Stimulated activated CD8-positive, alpha-beta memory T cell treated with anti-CD3 and anti-CD28 coated beads, Interleukin-2, amount 100 ng/mL, for 48 hours (primary cell): ENCODE measurements at places on chromosomes 5 and 9.

DNA sequence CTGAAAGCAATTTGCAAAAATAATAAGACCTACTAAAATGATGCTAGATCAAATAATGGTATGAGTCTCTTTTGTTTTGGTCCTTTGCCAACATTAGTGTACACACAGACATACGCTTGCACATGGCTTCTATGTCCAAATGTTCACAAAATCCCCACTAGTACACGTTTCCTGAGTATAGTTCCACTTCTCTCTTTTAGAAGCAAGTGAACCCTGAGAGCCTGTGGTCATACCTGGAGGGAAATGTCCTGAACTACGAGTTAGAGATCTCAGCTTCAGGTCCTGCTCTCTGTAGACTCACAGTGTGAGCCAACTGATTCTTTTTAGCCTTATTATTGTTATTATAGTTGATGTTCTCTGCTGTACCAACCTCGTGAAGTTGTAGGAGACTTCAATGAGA lies 47.3 kb upstream of the ACTBL2 start:
- DNase-seq = no peak

DNA sequence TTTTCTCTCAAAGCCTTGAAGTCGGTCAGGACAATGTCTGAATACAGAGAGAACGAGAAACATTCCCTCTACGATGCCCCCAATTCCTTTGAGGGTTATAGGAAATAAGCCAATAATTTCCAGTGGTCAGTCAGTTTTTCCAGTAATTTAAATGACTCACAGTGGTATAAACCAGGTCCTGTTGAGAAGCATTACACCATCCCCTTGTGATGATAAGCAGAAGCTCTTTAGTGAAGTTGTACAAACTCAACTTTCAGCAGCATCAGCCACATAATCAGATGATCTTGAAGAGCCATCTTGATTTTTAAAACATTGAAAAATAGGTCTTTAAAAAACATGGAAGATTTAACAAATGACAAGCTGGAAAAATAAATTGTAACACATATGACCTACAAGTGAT lies 173.9 kb upstream of the ZNF462 start:
- DNase-seq = no peak

DNA sequence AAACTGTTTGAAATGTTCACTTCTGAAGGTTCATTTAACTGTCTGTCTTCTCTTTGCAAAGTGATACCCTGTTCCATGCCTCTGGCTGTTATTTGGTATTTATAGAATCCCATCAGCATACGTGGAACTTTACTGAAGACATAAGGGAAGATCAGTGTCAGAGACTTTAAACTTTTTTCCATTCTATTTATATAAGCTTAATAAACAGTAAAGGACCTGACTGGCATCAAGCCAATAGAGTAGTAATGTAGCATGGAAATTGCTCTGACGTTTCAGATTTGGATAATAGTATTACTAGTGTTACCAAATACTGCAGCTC lies 94.9 kb upstream of the MINAR2 start:
- no peak for DNase-seq

DNA sequence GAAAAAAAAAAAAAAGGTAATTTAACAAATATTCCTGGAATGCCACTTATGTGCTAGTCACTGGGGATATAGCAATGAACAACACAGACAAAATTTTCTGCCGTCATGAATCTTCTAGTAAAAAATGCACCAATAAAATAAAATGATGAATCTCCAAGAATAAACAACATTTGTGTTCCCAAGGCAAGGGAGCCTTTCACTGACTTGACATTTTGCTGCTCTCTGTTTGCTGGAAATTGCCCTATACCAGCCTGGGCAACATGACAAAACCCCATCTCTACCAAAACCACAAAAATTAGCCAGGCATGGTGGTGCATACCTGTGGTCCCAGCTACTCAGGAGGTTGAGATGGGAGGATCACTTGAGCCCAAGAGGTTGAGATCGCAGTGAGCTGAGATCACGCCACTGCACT lies 64.5 kb upstream of the ERBIN start:
- no peak for DNase-seq

- DNase-seq = no peak
Observed at GRCh38 chr5:142097681-142098080, 10.9 kb upstream of the NDFIP1 start.

DNA sequence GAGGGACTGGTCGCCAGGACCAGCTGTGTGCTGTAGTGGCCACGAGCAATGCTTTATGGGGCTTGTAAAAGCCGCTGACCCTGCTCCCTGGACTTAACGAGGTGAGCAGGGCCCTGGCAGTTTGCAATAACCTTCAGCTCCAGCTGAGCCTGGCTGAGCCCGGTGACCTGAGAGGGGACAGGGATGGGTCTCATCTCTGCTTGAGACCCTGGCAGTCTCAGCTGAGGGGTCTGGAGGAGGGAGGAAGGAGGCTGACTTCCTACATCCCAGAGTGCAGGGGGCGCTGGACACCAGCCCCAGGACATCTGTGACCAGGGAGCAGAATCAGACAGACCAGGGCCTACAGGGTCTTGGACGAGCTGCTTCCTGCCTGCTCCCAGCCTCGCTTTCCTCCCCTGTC lies 277.5 kb upstream of the MVB12B start:
- DNase-seq = no peak

GRCh38 chr5:133618141-133618540 lies 5.8 kb upstream of the FSTL4 start:
- DNase-seq = no peak

DNA sequence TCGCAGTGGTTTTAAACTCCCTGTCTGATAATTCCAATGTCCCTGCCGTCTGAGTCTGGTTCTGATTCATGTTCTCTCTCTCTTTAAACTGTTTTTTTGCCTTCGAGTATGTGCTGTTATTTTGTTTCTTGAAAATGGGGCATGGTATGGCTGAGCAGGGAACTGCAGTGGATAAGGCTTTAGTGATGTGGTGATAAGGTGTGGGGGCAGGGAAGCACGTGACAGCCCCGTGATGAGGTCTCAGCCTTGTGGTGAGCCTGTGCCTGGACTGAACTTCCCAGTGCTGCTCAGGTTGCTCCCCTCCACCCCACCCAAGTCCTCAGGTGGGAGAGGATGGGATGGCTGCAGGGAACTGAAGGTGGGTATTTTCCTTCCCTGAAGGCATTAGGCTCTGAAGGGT lies 5.5 kb upstream of the ZNF354B start:
- DNase-seq = no peak

DNA sequence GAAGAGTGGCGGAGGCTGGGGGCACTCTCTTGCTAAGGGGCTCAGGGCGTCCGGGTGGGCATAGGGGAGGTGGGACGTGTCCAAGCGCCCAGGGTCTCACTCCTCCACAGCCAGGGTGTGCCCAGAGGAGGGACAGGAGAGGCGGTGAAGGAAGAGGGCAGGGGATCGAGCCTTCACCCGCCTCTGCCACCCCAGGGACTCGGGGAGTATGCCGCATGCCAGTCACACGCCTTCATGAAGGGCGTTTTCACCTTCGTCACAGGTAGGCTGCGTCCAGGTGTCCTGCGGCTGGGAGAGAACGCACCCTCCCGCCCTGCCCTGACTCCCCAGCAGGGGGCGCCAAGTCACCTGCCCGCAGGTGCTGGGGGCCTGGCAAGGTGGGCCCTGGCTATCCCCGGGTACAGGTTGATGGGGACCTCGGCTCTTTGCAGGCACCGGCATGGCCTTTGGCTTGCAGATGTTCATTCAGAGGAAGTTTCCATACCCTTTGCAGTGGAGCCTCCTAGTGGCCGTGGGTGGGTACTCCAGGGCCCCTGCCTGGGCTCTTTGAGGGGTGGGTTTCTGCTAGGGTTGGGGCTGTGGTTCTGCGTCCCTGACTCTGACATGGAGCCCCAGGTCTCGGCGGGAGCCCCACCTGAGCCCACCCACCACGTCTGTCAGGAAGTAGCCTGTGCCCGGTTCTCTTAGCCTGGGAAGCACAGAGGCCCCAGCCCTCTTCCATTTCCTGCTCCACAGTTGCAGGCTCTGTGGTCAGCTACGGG lies 552 bp downstream of the TMEM141 start:
- DNase-seq = no peak

GRCh38 chr5:35963381-35963843 lies 25.0 kb upstream of the CAPSL start:
- DNase-seq = no peak

- no peak for DNase-seq
Observed at GRCh38 chr5:157578079-157578780, 2.7 kb upstream of the ADAM19 start.

DNA sequence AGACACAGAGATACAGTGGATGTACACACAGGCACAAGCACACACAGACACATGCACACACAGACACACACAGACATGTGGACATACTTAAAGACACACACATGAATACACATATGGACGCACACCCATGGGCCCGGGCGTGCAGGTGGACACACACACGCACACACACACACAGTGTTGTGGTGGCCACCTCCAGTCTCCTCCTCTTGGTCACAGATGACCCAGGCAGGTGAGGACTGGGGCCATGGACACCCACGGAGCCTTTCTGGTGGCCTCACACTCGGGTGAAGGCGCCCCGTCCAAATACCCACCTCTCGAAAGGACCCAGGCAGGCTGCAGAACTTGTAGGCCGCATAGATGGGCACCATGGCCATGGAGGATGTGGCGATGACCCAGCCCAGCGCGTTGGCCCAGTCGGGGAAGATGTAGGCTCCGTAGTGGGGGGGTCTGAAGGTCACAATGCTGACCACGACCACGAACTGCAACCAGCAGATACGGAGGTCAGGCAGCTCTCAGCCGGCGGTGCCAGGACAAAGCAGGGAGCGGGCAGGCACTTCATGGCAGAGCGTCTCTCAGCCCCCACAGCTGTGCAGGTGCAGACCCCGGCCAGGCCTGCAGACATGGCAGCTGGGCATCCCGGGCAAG lies 42.5 kb downstream of the SLC6A3 start:
- no peak for DNase-seq

GRCh38 chr5:16546732-16547131 lies 70.1 kb downstream of the RETREG1 start:
- no peak for DNase-seq

GRCh38 chr9:93192721-93193387 lies 8.9 kb downstream of the WNK2 start:
- no peak for DNase-seq
